ENCODE measurements at places on chromosomes 4 and X.

GRCh38 chr4:59612235-59612634 lies 1587.9 kb upstream of the ADGRL3 start:
- DNase-seq: no peak

- no peak for DNase-seq
Measured at GRCh38 chr4:20544645-20545044, 155.6 kb upstream of the PACRGL start.

DNA sequence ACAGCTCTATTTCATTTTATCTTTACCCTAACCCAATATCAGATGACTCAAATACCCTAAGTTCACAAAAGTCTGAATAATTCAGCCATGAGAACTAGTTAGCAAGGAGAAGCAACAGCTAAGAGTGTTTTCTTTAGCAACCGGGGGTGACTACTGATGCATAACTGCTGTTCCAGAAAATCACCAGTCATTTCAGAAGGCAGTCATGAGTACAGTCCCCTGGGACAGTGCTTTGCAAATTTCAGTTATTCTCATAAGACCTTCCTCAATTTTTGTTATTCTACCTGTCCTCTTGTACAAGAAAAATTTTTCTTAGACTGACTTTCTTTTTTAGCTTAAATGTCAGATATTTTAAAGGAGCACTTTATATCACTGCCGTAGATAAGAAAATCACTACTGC lies 16.4 kb downstream of the BANK1 start:
- no peak for DNase-seq

DNA sequence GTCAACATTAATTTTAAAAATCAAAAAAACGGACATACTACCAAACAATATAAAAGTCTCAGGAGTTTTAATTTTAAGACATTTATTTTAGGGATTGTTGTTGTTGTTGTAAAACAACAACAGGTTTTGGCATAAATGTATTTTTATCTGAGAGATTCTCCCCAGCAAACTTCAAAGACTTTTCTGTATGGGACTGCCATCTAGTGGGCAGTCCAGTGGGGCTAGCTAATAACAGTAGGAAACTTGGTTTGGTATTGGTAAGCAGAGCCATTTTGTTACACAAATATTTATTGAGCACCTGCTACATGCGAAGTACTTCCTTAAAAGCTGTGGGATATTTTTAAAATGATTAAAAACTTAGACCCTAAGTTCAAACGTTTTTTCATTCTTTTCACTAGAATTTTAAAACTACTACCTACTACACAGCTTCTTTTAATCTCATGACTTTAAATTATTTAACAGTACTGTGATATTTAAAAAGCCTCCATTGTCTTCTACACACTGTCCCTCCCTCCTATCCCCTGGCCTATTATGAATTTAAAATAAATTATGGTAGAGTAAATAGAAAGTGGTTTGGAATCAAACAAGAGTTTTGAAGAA lies 1028.4 kb upstream of the INTU start:
- DNase-seq: no peak

GRCh38 chrX:68989865-68990606 lies 161.2 kb downstream of the EFNB1 start:
- no peak for DNase-seq

GRCh38 chrX:48648336-48648751 lies 35.3 kb upstream of the WAS start:
- peak; percentile 19 for DNase-seq

DNA sequence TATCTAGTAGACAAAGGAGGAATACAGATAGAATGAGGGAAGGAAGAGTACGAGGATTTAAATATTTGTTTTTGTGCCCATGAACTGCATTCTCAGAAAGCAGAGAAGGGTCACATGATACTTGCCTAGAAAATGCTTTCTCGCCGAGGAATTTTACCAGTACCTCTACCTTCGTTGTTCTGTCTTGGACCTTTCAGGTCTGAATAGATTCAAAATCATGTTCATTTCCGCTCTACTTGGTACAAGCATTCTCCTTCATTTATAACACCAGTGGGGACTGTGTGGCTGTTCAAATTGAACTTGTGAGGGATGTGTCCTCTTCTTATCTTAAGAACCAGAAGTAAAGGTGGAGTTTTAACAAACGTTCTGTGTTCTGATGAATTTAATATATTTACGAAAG lies 1.9 kb downstream of the USP38 start:
- DNase-seq: no peak

GRCh38 chr4:40309250-40309774 lies 25.8 kb upstream of the CHRNA9 start:
- DNase-seq: peak; percentile 90

DNA sequence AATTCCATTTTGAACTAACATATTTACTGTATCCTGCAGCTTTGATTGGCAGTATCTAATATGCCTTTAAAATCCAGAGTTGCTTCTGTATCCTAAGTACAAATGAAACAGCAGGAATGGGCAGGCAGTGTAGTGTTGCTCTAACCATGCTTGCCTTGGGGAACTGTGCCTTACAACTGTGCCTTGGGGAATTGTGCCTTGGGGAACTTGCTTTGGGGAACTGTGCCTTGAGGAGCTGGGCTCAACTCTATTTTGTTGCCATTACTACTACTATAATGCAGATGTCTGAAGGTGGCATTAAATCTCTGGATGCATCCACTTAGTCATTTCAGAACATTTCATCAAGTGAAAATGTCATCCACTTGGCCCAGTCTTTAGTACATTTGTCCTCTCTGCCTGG lies 6.9 kb downstream of the CXCL3 start:
- DNase-seq: no peak

- no peak for DNase-seq
Measured at GRCh38 chr4:24719615-24720014, 75.8 kb upstream of the SOD3 start.

GRCh38 chrX:133413218-133413925 lies 1.9 kb downstream of the GPC4 start:
- no peak for DNase-seq

- DNase-seq: no peak
Measured at GRCh38 chr4:176189891-176190795, 5.2 kb downstream of the SPATA4 start.

DNA sequence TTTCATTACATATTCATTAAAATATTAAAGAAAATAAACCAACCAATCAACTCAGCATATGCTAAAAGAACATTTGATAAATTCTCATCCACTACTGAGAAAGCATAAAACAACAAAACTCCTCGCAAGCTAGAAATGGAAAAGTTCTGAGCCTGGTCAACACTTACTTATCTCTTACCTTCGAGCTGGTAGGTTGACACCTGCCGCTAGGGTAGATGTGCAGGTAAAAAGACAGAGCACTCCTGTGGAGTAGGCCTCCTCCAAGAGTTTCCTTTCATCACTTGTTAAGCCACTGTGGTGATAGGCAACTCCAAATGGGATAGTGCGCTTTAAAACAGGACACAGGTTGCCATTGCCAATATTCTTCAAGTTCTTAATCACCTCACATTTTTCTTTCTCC lies 18.9 kb downstream of the HELQ start:
- DNase-seq: no peak

DNA sequence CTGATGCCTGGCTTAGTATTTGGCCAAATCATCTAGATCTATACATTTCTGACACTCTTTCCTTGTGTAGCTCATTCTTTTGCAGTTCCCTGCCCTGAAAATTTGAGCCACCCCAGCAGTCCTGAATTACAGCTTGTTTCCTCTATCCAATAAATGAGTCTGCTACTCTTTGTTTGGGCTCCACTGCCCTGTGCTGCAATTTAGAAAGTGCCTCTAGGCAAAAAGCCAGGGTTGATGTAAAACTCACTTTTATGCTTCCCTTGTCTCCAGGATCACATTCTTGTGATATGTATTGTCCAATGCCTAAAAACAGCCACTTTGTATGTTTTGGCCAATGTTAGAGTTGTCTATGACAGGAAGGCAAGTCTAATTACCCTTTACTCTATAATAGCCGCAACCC lies 101.7 kb upstream of the MAP3K15 start:
- DNase-seq: no peak

DNA sequence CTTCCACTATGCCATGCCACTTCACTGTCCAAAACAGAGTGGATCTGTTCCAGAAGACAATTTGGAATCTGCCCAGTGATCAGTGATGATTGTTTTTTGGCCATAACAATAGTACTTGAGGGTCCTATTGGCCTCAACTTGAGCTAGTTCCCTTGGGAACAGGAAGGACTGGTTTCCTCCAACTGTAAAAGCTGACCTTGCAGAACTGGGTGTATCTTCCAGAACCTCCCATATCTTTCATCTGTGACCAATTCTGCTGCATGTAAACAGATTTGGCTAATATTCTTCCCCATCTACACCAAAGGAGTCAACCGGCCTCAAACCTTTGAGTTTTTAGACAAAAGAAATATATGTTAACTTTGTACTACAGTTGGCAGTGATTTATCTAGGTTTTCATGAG lies 165.1 kb upstream of the TRPC5 start:
- no peak for DNase-seq

DNA sequence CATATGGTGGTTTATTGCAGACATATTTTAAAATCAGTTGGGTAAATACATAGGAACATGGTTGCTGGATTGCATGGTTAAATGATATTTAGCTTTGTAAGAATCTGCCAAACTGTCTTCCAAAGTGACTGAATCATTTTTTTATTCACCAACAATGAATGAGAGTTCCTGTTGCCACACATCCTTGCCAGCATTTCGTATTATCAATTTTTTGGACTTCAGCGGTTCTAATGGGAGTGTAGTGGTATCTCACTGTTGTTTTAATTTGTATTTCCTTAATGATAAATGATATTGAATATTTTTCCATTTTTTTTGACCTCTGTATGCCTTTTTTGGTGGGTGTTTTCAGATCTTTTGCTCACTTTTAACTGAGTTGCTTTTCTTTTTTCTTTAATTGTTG lies 1.4 kb upstream of the MTHFD2L start:
- DNase-seq: no peak

DNA sequence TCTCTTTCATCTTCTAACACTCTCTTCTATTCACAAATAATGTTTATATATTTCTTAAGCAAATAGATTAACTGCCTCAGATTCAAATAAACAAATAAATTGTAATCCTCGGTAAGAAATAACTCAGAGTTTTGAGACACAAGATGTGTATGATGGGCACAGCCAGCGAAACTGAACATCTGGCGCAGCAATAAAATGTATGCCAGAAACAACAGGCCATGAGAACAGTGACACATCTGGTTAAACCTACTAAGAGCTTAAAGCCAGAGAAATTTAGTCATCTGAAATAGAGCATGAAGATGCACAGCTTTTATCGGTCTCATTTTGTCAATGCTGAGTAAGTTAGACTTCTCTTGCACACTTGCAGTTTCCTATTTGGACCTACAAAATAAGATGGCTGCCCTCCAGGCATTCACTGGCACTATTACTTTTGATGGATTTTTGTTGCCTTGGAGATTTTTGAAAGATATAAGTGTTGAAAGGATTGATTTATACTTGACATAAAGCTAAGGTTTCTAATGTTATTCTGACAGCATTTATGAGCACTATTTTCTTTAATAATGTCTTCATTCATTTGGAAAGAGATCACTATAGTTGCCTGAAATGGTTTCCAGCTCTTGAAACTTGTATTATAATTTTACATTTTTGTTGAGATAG lies 1444.0 kb downstream of the PCDH18 start:
- DNase-seq: no peak

DNA sequence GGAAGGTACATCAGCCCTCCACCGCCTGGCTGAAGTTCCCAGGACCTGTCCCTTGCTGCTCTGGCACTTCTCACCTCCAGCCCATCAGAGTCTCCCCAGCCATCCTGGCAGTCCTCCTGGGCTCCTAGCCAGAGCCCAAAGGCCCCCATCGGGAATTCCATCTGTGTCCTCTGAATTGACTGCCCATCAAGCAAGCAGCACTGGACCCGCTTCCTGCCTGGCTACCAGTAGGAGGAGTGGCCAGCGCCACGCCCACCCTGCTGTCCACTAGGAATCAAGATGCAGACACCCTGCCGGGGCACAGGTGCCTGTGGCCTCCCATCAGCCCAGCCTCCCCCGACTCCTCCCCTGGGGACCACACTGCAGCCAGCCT lies 47.2 kb downstream of the C4orf50 start:
- no peak for DNase-seq

DNA sequence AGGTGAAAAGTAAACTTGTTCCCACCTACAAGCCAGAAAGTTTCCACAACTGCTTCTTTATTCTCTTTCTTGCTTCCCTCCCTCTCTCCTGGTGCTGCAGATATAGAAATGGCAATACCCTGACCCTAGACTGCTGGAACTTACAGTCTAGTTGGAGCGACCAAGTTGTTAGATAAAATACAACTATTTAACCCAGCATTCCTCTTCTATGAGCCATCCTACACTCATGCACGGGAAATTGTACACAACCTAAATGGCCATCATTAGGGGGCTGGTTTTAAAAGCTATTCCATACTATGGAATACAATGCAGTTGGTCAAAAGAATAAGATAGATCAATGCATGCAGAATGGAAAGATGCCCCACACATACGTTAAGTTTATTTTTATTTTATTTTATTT lies 41.1 kb downstream of the PJA1 start:
- no peak for DNase-seq

- DNase-seq: no peak
Measured at GRCh38 chr4:38354421-38354820, 309.6 kb upstream of the KLF3 start.

DNA sequence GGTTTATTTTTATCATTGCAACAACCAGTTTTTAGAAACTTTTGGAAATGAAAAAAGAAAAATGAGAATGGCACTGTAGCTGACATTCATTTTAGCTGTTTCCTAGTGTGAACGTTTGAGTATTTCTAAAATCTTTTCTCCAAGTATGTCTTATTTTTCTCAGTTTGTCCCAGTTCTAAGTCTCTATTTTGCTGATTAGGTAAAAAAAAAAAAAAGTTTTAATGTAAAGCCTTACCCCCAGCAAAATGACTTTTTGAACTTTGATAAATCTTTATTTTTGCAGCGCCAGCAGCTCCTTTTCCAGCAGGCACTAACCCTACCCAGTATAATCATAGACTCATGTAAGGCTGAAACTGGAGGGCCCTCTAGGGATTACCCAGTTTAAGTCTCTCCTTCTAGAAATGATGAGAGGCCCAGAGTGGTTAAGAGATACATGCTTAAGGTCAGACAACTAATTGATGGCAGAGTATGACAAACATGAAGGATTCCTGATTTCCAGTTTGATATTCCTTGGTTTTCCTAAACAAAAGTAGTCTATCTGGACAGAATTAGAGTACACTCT lies 84.3 kb upstream of the SLC4A4 start:
- no peak for DNase-seq

DNA sequence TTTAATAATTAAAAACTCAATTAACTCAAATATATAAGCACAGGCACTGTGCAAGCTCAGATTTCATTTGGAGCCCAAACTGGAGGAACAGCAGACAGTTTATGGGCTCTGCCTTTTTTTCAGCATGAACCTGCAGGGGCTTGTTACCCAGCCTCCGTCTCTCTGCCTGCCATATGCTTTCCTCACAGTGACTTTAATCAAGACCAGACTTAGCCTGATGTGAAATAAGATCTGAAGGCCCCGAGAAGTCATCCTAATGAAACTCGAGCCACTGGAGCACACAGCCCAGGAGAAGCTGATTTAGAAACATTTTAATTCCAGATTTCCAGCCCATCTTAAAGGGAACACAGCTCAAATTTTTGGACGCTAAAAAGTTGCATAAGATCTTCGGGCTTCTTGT lies 55.6 kb downstream of the SPATA18 start:
- no peak for DNase-seq

GRCh38 chr4:7427831-7428260 lies 6.9 kb downstream of the PSAPL1 start:
- no peak for DNase-seq

- DNase-seq: no peak
Measured at GRCh38 chr4:179415037-179415846, 1973.0 kb upstream of the AGA start.

- no peak for DNase-seq
Measured at GRCh38 chr4:26227601-26228229, 93.1 kb upstream of the RBPJ start.

GRCh38 chrX:7441586-7441985 lies 293.6 kb upstream of the PUDP start:
- no peak for DNase-seq

Data from activated naive CD4-positive, alpha-beta T cell treated with Interleukin-2 at 50 U/mL for 16 hours (primary cell).